ENCODE measurements at places on chromosomes 6 and 20.

DNA sequence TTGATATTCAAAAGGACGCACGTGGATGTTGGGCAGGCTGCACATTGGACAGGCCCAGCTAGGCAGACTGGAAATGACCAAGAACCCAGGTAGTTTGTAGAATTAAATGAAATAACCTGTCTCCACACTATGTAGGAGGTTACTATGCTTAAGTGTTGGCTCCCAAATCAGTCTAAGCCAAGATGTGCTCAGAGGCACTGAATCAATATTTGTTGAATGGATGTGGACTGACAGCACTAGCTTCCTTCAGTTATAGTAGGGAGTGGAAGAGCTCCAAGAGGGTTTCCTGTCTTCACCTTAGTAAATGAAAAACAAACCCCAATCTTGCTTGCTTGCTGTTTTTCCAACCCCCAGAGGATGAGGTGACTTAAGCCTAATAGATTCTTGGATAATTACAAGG, 180.5 kb downstream of the JARID2 start:
- H3K27me3 ChIP-seq, result no peaks in the 10 kb centered on the region
- DNase-seq, result no peak
- no peak overlapping the region for H3K27ac ChIP-seq
- peaks cover 12% of the 10 kb centered on the region for H3K4me1 ChIP-seq
- H3K36me3 ChIP-seq, result no peaks in the 10 kb centered on the region

DNA sequence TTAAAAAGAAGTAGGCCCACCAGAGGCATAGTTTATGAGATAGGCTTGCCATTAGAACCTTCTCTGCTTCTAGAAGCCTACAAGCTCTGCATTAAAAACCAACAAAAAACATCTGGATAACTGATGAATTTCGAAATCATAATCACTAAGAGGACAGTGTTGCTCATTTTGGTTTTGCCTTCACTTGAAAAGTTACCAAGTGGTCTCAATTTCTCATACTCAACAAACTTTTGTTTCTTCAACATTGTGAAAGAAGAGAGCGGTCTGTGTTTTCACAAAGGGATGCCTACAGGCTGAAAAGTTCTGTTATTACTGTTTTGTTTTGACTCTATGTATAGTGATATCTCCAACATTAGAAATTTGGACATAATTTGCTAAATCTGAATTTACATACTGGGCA, 98.9 kb downstream of the PDSS2 start:
- no peak overlapping the region for H3K4me3 ChIP-seq
- no peaks in the 10 kb centered on the region for H3K27me3 ChIP-seq
- no peaks in the 10 kb centered on the region for H3K4me1 ChIP-seq
- no peaks in the 10 kb centered on the region for H3K36me3 ChIP-seq
- H3K27ac ChIP-seq, result no peak overlapping the region

DNA sequence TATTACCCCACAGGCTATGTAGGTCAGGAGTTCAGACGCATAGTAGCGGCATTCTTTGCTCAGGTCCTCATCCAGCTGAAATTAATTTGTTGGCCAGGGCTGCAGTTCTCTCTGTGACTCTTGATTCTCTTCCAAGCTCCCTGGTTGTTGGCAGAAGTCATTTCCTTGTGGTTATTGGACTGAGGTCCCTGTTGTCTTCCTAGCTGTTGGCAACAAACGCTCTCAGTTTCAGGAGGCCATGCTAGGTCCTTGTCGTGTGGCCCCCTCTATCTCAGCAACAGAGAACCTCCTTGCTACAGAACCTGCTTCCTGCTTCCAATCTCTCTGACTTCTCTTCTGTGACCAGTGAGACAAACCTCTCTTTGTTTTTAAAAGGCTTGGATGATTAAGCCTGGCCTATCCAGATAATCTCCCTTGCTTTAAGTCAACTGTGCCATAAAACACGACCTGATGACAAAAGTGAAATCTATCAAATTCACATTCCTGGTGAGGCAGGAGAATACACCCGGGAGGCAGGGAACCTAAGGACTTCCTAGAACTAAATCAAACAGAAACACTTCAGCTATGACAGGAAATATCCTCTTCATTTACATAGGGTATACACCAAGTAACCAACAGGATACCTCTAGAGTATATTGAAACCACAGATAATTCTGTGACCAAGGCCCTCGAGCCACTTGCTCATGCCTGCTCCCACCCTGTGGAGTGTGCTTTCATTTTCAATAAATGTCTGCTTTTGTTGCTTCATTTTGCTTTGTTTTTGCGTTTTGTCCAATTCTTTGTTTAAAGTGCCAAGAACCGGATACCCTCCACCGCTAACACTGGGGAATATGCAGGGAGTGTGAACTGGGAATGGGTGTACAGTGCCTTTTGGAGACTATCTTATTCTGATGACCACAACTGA, 196.0 kb downstream of the BTBD3 start:
- DNase-seq, result no peak

DNA sequence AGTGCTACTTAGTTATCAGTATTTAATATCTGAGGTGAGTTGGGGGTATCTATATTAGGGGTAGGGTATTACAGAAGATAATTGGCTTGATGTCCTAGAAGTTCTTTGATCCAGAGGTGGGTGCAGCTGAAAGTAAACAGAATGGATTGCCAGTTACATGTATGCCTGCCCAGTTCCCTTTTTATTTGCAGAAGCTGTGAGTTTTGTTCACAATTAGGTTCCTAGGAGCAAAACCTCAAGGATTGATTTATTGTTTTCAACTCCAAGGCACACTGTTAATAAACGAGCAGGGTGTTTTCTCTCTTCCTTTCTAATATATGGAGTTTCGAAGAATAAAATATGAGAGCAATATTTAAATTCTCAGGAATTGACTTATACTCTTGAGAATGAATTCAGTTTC, 129.0 kb downstream of the SULF2 start:
- H3K27ac ChIP-seq, result no peak overlapping the region
- no peak overlapping the region for H3K4me3 ChIP-seq
- H3K27me3 ChIP-seq, result no peaks in the 10 kb centered on the region
- peaks cover 10% of the 10 kb centered on the region for H3K4me1 ChIP-seq
- H3K36me3 ChIP-seq, result no peaks in the 10 kb centered on the region

GRCh38 chr6:155207223-155207622, 56.6 kb upstream of the CLDN20 start:
- no peaks in the 10 kb centered on the region for H3K4me1 ChIP-seq
- DNase-seq, result no peak
- H3K36me3 ChIP-seq, result no peaks in the 10 kb centered on the region
- H3K4me3 ChIP-seq, result no peak overlapping the region
- no peaks in the 10 kb centered on the region for H3K27me3 ChIP-seq

DNA sequence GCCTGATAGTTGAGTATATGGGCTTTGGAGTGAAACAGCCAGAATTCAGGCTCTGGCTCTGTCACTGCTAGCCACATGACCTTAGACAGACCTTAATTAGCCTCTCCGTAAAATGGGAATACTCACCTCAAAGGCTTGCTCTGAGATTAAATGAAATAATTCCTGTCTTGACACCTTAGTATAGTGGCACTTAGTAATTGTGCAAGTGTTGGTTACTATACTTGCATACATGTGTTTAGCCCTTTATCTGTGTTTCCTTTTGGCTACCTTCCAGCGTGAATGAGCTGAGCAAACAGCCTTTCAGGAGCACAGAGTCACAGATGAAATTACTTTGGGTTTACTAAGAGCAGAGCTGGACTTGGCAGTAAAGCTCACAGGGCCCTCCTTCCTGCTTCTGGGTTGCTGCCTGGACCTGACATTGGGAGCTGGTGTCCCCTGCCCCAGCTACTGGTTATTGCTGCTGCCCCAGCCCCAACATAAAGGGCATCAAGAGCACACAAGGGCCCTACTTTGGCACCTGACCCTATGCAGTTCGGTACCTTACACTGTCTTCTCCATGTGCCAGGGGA, 32.8 kb downstream of the CD164 start:
- no peak overlapping the region for H3K27ac ChIP-seq
- no peaks in the 10 kb centered on the region for H3K4me1 ChIP-seq
- no peaks in the 10 kb centered on the region for H3K36me3 ChIP-seq
- H3K27me3 ChIP-seq, result no peaks in the 10 kb centered on the region
